ENCODE measurements at places on chromosomes 11 and 22.
A peak's percentile ranks its signal among the peaks of the same experiment; 100 is the strongest.

DNA sequence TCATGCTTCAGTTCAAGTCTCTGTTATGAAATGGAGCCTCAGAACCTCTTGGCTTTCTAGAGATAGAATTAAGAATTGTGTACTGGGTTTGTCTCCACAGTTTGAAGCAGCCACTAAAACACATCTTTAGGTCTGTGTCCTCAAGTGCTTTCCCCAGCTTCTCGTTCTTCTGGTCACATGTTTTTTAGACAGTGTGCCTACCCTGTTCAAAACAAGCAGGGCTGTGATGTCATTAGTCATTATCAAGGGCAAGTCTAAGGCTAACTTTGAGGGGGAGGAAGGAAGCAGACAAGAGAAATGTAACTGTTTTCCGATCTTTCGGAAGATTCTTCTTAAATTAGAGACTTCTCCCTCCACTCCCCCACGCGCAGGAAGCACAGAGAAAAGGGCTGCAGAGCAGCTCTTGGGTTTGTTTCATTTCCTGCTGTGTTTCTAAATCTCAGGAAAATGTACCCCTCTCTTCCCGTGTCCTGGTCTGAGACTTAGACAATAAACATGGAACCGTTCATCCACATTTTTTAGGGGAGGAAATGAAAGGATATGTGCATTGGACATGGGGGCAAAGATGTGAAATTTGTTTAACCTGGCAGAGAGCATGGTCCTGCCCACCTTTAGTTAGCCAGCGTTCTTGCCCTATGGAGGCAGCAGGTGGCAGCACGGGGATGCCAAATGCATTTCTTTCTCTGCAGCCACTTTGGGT lies 3.1 kb downstream of the AKIP1 start:
- peak; percentile 44 for DNase-seq

- no peak for DNase-seq
These were observed 3.5 kb upstream of the LARGE1 start for GRCh38 chr22:33923660-33924246.

DNA sequence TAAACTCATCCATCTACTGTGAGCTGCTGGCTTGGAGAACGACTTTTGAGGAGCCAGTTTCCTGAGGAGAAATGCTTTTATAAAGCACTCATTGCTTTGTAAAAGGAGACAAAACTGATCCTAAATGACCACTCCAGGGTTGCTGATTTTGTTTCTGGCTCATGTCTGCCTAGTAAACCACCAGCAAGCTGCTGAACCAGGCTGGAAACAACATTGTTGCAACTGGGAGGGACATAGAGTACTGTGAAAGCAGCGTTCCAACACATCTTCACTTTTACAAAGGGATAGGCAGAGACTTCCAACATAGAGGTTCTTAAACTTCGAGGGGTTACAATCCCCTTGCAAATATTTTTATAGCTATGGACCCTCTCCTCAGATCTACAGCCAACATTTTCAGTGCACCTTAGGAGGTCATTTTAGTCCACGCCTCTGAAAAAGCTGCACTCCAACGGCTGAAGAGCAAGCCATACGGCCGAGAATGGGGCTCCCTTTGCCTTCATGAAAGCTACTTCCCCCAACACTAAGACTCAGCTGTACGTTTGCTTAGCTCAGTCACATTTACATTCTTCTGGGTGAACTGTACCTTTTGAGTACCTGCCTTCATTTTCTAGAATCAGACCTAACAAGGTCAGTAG lies 54.7 kb downstream of the PANX1 start:
- DNase-seq: no peak

GRCh38 chr11:44624761-44625221 lies 59.3 kb downstream of the CD82 start:
- DNase-seq: no peak

DNA sequence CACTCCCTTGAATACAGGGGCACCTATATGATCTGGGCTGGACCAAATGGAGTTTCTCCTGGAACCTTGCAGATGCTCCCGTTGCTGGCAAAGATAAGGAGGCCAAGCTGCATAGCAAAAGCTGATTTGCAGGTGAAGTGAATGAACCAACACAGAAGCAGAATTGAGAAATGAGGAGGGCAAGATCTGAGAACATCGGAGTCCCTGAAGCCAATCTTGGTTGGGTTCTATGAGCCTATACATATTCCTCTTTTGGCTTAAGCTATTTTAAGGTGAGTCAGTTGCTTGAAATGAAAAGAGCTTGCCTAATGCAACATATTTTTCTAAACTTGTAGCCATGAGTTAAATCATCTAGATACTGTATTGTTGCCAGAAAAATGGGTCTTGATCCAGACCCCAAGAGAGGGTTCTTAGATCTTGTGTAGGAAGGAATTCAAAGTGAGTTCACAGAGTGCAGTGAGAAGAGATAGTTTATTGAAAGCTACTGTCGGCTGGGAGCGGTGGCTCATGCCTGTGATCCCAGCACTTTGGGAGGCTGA lies 23.5 kb downstream of the WEE1 start:
- no peak for DNase-seq

DNA sequence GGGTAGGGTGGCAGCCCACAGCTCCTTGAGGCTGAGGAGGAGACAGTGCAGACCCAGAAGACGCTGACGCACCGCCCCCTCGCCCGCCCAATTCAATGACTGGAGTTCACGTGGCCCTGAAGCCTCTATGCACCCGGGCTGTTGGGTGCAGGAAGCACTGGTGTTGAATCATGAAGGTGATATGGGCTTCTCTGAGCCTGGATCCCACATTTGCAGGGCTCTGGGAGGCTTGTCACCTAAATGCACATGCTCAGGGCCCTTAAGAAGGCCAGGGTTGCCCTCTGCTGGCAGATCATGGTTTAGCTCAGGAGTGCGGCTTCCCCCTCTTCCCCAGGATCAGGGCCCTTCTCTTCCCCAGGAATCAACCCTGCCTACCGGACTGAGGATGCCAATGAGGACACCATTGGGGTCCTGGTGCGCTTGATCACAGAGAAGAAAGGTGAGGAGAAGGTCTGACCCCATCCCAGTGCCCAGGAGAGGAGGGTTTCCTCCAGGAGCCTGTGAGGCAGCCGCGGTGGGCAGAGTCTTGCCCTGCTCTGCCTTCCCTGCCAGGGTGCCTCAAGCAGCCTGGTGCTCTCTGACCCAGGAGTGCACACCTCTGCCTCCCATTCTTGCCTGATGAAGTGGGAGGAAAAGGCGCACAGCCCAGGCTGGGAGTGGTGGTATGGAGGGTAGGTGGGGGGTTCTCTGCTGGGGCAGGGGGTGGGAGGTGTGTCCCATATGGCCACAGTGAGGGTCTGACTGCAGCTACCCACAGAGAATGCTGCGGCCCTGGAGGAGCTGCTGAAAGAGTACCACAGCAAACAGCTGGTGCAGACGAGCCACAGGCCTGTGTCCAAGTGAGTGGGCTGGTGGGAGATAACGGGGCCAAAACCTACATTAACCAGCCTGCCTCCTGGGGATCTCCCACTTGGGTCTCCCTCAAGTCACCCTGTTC lies 17.5 kb downstream of the RELT start:
- peak; percentile 81 for DNase-seq

GRCh38 chr11:74232311-74232950 lies 61.3 kb downstream of the PPME1 start:
- no peak for DNase-seq

- DNase-seq: no peak
These were observed 84.2 kb downstream of the CCDC83 start for GRCh38 chr11:85939099-85940015.

DNA sequence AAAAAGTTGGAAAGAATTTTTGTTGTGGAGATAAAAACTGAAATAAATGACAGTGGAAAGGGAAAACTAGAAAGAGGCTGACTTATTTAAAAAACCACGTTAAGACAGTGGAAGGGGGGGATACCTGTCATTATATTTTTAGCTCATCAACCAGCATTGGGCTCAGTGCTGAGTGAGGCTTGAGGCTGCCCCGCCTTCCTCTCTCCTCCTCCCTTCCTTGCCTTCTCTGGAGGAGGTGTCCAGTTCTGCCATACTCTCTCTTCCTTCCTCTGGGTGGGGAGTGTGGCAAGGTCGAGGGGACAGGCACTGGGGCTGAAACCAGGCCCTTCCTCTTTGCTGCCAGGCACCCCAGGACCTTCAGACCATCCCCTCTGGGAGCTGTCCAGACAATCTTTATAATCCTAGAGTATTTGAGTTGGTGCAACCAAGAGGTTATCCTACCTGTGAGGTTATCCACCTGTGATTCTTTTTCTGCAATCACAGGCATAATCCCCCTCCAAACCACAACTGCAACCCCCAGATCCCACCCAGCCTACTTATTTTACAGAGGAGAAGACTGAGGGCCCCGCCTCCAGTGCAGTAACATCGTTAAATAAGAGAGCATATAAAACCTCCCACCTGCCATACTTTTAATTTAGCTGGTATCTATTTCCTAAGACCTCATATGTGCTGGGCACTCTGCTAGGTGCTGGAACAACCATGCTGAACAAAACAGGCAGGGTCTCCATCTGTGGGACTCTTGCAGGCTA lies 578.5 kb downstream of the BUD13 start:
- DNase-seq: no peak

GRCh38 chr11:43789700-43790443 lies 90.8 kb upstream of the ALKBH3 start:
- DNase-seq: no peak

- no peak for DNase-seq
These were observed 72.4 kb upstream of the ISX start for GRCh38 chr22:34993548-34993947.

- DNase-seq: peak; percentile 17
These were observed 838 bp downstream of the WNT11 start for GRCh38 chr11:76205252-76206076.

- DNase-seq: peak; percentile 53
These were observed 8.2 kb upstream of the MAFF start for GRCh38 chr22:38193580-38193979.

DNA sequence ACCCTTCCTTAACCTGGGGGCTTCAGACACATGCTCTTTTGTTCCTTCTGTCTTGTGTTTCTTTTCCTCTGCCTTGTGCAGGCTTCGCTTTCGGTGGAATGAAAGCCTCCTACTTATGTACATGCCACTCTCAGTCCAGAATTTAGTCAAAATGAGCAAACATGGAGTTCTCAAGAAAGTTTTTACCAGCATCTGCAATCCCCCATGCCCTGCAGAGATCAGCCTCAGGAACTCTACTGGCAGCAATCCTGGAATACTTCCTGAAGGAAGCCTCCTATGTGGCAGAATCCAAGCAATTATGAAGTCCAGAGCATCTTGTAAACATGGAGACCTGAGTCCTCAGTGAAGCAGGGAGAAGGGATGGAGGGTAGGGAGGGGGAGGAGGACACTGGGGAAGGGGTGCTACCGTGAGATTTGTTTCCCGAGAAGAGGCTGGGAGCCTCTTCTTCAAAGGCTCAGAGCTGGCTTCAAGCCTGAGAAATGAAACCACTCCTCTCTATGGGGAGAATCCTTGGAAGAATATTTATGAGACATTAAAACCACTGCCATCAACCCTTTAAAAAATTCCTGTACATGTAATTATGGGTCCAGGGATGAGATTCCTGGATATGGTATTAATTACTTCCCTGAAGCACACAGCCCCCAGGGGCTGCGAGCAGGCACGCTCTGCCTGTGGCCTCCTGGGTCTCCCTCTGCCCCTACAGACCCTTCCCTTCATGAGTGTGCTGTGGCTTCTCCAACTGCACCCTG lies 58.4 kb downstream of the TENM4 start:
- no peak for DNase-seq

GRCh38 chr22:46245511-46245910 lies 4.6 kb downstream of the CDPF1 start:
- DNase-seq: peak; percentile 85

- no peak for DNase-seq
These were observed 4.7 kb downstream of the LTBP3 start for GRCh38 chr11:65553301-65554001.
